ENCODE measurements at places on chromosomes 6 and 20. TPM values are rescaled to one million over a fixed set of nuclear protein-coding genes. Genes with fewer than 3 reads are reported as not detected.

GSTA2 gene
- total RNA-seq: not detected

IRF4 gene
- not detected for total RNA-seq

ASIP gene
- total RNA-seq: not detected

OLIG3 gene
- not detected for total RNA-seq

ATP9A gene
- total RNA-seq: 9.3 TPM

SDC4 gene
- total RNA-seq: 129 TPM

HLA-DQB2 gene
- not detected for total RNA-seq

FAM217A gene
- not detected for total RNA-seq

SUMO4 gene
- 2.6 TPM for total RNA-seq

GPX5 gene
- total RNA-seq: not detected
